Esophagus mucosa (tissue), 1 donor: ENCODE measurements at places on chromosomes 3 and 15. TPM values are rescaled to one million over a fixed set of nuclear protein-coding genes. Genes with fewer than 3 reads are reported as not detected.

ITIH1 gene
- total RNA-seq = 0.12 TPM

PLCL2 gene
- total RNA-seq = 0.80 TPM

ATP13A5 gene
- 0.12 TPM for total RNA-seq

EOMES gene
- 0.12 TPM for total RNA-seq

RTP3 gene
- not detected for total RNA-seq
